ENCODE measurements at places on chromosomes 4 and X. TPM values are rescaled to one million over a fixed set of nuclear protein-coding genes. Genes with fewer than 3 reads are reported as not detected.

DNA sequence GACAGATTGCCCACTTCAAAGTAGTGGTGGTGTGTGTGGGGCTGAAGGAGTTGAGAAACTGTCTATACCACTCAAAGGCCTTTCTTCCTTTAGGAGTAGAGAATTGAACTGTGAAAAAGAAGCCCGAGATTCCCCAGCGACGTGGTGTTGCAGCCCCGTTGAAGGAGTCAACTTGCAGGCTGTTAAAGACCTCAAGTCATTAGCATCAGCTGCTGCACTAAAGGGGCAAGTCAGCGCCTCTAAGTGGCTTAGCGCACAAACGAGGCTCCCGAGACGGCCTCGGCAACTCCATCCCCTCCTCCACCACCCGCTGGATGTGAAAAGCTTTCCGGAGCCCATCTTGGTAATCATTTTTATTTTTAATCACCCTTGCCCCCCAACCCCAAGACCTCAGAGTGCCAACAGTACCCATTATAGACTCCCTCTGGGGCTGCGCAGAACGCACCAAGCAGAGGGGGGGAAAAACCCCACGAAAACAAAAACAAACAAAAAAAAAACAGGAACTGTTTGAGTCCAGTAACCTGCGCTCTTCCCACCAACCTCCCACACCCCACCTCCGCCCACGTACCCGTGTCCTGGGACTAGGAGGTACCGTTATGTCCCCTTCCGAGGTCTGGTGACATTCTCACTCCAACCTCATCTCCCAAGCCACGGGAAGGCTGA lies 913 bp upstream of the PRDM8 start:
- DNase-seq: no peak

Gene USP26
- not detected for total RNA-seq

Gene ADGRG4
- not detected for total RNA-seq

DNA sequence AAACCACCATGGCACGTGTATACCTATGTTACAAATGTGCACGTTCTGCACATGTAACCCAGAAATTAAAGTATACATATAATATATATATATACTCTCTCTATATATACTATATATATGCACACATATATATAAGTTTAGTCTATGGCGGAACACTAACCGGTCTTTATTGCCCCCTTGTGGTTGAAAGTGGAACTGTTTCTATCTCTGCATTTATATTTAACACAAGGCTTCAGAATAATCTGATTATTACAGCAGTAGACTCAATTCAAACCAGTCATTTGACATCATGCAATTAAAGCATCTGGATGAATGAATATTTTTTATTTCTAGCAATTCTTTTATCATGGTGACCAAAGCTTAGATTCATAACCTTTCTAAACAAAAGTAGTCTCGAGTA lies 14.6 kb downstream of the RAB9B start:
- DNase-seq: peak; percentile 66

GRCh38 chr4:7761720-7762119 lies 177.9 kb downstream of the AFAP1 start:
- peak; percentile 28 for DNase-seq

All from MCF 10A (cell line).